ENCODE measurements at places on chromosomes 4 and X.

GRCh38 chrX:8067754-8068462 is 103.2 kb downstream of the VCX2 start:
- no peak for DNase-seq

GRCh38 chr4:184812651-184813181 is 13.1 kb downstream of the ACSL1 start:
- DNase-seq, result no peak

DNA sequence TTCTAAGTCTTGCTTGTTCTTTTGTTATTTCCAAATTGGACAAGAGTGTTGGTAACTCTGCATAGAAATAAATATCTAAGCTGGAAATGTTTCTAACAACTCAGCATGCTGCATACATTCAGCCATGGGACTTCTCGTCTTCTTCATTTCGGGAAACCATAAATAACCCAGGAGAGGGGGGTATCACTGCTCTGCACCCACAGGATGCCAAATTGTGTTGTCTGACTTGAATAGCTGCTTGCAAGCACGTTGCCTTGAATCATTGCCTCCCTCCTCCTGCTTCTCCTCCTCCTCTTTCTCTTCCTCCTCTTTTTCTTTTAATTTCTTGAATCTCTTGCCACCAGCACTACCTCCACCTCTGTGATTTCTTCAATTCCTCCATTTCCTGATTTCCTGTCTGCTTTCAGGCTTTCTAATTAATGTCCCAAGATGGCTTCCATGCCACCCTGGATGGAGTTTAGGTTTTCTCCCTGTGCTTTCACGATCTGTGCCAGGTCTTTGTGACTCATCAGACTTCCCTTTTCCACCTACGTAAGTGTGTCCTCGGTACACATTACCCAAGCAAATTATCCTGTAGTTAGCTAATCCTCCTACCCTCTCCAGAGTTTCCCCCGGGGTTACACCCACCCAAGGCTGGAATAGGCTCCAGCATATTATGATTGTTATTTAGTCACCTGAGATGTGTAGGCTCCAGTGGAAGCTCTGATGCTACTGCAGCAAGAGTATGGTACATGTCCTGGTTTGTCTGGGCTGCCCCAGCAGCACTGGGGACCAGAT is 122.6 kb upstream of the VCX3B start:
- DNase-seq, result no peak

DNA sequence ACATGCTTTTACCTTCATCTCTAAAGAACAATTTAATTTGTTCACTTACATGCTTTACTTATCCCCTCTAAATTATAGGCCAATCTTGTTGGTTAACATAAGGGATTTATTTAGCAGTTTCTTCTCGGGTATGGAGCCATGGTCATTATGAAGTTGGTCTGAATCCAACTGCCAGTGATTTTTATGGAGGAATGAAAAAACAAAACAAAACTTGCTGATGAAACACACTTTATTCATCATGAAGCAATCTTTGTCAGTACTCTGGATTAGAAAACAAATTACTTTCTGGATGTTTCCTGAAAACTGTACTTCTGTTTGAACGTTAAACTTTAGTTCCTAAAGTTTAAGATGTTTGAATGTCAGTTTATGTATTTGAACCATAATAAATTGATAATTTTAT is 715.8 kb downstream of the KLHL13 start:
- no peak for DNase-seq

DNA sequence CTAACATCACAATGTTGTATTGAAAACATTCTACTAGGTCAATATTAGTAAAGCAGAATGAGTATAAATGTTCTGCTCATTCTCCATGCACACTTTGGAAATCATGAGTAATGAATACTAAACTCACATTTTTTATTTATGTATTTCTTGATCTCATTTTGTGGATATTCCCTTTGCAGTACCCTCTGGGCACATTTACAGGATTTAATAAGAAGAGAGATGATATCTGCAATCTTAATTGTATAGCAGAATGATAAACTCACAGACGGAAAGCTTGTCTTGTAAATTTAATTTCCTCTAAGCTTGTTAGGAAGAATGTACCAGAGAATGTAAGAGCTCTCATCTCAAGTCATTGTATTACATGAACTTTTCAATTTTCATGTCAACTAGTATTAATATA is 1279.7 kb downstream of the PCDH7 start:
- DNase-seq, result no peak

DNA sequence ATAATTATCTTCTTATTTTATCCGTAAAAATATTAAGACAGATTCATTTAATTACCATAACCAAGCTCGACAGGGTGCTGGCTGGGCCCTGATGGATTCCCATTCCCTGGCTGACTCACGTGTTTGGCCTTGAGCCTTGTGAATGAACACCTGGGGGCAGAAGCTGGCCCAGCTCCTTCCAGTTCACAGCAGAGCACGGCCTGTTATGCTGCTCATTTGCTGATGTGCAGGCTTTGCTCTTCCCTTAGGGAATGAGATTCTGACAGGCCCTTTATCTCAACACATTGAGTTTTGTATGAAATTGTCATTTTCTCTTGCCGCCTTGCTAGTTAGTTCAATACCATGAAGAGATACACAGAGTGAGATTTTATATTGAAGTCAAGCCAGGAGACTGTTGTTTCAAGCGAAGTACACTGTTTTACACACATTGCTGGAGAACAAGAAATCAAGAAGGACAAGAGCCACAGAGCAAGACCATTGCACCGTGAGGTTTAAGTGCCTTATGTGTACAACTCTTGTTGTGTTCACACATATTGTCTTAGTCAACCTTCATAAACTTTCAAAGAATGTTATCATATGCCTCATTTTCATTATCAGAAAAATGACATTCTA is 1583.3 kb downstream of the STIM2 start:
- no peak for DNase-seq

DNA sequence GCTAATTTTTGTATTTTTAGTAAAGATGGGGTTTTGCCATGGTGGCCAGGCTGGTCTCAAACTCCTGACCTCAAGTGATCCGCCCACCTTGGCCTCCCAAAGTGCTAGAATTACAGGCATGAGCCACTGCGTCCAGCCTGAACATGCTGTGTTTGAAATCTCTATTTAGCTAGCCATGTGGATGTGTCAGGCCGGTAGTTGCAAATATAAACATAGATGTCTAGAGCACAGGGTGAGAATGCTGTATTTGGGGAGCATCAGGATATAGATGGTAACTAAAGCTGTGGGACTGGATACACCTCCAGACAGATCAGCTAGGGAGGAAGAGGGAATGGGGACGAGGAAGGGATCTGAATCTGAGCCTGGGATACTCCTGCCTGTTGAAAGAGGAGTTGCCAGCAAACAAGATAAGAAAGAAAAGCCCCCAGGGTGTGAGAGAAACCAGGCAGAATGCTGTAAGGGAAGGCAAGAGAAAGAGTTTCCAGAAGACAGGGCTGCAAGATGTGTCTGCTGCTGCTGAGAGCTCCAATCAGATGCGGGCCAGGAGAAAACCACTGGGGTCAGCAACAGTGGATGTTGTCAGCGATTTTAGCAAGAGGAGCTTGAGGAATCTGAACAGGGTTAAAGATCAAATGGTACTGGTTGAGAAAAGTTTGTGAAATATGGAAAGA is 177.4 kb downstream of the PALLD start:
- DNase-seq, result no peak

DNA sequence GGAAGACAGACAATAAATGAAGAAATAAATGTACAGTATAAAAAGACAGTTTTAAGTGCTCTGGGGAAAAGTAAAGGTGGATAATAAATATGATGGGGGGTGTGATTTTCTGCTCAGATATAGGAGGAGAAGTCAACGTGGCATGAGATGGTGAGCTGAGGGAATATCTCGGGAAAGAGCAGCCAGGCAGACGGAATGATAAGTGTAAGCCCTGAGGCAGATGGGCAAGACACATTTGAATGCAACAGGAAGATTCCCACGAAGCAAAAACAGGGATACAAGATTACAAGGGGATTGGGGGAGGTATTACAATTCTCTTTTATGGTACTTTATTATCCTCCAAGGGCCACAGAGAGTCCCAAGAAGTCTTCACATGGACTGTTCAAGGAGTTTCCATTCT is 11.1 kb downstream of the ANXA3 start:
- no peak for DNase-seq

DNA sequence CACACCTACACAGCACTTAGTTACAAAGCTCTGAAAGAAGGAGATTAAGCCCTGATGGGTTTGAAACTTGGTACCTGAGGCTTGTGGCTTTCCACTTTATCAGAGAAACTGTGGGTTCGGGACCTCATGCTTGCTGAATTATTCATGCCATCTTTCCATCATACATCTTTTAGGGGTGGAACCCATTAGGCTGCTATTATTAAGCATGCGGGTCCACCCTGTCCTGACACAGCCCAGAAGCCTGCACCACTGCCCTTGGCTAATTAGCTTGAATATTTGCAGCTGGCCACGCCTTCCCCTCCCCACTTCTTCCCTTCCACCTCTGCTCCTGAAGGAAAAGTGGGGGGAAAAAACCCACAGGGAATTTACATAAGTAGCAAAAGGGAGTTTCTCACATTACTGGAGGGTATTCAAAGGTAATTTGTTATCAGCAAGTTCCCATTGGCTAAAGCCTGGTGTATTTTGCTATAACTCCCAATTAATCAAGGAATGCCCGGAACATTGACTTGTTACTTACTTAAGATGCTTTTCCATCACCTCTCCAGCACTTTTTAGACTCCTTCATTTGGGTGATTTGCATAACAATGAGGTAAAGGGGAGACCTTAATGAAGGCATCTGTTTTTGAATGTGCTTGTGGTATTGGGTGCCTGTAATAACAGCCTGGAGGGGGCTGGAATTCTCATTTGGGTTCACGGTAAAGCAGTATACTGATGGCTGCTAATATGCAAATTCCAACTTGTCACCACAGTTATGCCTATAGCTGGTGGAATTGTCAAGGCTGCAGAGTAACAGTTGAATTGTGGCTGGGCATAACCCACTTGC is 231.7 kb upstream of the GATB start:
- no peak for DNase-seq

DNA sequence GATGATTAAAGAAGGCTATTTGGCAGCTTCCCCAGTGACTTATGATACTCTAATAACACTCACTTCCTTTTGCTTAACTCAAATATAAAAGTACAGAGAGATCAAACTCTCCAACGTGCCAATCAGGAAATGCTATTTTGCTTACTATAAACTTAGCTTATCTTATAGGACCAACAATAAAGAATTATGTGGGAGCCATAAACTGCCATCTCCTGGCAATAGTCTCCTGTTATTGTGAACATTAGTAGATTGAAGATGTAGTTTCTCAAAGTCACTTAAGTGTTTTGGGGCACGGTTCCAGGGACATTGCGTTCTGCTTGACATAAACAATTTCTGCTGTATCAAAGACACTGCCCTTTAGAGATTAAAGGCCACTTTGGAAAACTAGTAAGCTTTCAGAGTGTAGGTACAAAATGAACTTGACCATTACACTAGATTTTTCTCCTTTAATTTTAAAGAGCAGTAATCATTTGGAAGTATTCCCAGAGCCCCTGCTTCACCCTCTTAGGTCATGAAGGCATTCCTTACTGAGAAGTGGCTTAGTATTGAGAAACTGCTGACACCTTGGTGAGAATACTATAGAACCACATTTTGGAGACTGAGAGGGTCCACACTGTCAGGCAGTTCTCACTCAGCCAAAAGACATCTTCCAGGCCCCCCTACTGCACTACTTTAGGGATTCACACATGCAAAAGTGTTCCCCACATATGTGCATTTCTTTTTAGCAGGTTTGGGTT is 51.9 kb downstream of the MAOA start:
- no peak for DNase-seq

DNA sequence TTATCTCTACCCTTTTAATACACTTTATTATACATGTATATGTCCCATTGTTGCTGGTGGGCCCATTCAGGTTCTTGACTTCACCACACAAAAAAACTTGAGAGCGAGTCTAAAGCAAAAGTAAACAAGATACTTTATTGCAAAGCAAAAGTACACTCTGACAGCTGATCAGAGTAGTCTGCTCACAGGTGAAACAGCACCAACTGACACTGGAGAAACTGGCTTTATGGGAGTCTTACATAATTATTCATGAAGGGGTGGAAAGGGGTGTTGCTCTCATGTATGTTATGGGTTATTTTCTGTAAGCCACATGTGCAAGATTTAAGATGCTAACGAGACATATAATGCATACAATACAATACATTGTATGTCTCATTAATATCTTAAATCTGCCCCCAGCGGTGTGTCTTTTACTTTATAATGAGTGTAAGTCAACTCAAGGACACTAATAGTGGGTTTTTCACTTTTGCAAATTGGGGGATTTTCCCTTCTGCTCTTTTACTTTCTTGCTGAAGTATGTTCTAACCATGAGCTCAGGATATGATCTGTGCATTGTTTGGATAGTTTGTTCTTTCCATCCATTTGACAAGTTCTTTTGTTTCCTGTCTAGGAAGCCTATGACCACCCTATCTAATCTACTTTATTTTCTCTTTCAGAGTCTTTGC is 256.1 kb upstream of the ITM2A start:
- DNase-seq, result no peak

DNA sequence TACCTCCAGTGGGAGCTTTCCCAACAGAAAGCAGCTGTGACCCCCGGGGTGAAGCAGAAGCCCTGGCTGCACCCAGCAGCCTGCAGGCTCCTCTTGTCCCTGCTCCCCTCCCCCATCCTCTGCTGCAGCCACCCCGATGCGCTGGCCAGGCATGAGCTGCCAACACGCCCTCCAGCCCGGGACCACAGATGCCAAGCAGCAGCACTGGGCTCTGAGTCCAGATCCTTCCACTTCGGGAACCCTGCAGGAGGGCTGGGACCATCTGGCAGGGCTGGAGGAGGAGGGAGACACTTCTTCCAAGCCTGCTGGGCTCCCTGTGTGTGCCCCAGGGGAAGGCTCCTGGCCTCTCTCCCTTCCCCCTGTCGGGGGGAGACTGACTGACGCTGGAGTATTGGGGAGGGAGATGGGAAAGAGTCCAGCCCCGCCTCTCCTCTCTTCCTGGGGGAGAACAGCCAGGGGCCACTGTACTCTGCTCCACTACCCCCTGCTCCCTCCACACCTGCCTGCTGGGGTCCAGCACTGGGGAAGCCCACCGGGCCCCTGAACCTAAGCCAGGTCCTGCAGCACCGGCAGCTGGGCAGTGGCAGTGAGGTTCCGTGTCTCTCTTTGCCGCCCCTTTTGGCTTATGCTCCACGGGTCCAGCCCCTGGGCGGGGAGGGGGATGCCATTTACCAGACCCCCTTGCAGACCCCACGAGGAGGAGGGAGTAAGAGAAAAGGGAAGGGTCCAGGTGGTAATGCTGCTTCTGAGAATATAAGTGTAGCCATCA is 55.7 kb downstream of the PPP2R2C start:
- no peak for DNase-seq

- no peak for DNase-seq
Measured at GRCh38 chr4:149988087-149988410, 90.2 kb upstream of the DCLK2 start.

GRCh38 chr4:170414961-170415360 is 325.2 kb upstream of the AADAT start:
- no peak for DNase-seq

DNA sequence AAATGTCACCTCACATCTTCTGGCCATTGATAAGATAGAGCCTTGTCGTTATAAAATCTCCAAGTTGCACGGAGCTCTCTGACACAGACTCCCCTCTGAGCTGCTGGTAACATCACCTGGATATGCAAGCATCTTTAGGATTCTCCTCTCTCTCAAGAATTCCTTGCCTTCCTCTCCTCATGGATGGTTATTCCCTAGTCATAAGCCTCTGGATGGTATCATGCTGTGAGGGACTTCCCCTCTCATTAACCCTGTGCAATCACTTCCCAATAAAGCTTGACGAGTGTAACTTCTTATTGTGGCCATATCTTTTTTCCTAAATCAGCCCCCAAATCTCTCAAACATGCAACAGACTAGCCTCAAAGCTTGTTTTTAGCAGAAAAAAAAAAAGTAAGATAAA is 1057.0 kb upstream of the SLIT2 start:
- no peak for DNase-seq
